Esophagus squamous epithelium (tissue), 5 donors: ENCODE measurements at places on chromosomes 6 and 20.

DNA sequence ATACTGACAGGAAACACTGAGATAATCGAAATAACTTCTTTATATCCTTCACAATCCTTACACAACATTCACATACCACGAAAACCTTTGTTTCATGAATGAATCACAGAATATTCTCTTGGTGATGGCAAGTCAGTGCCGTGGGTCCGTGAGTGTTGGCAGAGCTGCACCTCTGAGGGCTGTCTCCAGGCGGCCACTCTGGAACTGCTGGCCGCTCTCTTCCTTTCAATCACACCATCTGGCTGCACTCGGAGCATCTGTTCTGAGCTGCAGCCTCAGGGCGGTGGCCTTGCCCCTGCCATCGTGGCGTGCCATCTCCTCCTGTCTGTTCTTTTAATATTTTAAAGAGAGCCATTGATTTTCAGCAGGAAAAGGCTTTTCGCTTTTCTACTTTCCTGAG lies 129.4 kb upstream of the AFDN start:
- no peak for DNase-seq

DNA sequence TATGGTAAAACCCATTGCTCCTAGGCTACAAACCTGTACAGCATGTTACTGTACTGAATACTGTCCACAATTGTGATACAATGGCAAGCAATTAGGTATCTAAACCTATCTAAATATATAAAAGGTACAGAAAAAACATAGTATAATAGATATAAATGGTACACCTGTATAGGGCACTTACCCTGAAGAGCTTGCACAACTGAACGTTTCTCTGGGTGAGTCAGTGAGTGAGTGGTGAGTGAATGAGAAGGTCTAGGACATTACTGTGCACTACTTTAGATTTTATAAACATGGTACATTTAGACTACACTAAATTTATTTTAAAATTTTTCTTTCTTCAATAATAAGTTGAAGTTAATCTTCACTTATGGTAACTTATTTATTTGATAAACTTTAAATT lies 119.9 kb upstream of the CEP85L start:
- DNase-seq = no peak

GRCh38 chr6:111628142-111628850 lies 22.6 kb upstream of the TRAF3IP2 start:
- no peak for DNase-seq

DNA sequence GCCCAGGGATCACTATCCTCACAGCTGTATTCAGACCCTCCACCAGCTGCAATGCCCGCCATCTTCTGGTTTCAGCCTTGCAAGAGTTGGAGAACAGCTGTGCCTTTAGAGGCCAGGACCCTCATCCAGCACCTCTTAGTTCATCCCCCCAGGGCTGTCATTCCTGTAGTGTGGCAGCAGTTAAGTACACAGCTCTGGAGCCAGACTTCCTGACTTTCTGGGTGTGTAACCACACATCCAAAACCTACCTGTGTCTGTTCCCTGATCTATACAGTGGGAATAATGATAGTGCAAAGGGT lies 452 bp upstream of the TREM2 start:
- DNase-seq = no peak

DNA sequence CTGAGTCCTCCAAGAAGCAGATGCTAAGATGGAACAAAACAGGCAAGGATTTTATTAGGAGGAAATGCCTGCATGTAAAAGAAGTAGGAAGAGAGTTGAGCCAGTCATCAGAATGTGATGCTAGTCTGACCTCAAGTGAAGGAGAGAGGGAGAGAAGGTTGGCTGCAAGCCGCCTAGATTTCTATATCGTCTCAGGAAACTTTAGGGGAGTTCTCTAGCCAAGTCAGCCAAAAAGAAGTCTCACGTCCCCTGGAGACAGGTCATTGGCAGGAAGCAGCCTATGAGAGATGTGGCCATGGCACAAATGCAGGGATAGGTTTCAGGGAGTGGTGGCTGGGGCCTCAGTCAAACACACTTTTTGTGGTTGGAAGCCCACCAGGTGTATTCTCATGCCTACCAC lies 378.0 kb downstream of the CD109 start:
- no peak for DNase-seq

DNA sequence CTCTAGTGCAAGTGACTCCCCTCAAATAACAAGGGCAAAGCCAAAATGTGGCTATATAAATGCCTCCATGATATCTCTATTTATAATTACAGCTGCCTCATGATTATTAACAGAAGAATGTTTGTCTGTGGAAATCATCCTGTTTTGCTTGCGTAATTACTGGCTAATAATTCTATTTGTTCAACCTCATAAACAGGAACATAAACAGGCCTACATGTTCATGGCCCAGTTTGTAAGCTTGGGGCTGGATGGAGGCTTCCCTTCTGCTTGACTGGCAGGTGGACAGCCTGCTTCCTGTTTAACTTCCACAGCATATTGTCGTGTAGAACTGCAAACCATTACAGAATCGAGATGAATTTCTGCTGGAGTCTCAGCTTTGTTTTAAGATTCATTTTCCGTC lies 766.0 kb upstream of the MAP3K7 start:
- DNase-seq = no peak

DNA sequence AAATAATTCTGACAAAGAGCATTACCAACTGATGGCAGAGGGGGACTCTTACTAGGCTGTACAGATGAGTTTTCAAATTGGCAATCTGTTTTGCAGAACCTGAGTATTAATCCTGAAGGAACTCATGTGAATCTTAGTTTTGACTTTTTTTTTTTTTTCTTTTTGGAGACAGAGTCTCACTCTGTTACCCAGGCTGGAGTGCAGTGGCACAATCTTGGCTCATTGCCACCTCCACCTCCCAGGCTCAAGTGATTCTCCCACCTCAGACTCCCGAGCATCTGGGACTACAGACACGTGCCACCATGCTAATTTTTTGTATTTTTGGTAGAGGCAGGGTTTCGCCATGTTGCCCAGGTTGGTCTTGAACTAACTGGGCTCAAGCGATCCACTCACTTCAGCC lies 49.3 kb downstream of the KCTD20 start:
- no peak for DNase-seq

DNA sequence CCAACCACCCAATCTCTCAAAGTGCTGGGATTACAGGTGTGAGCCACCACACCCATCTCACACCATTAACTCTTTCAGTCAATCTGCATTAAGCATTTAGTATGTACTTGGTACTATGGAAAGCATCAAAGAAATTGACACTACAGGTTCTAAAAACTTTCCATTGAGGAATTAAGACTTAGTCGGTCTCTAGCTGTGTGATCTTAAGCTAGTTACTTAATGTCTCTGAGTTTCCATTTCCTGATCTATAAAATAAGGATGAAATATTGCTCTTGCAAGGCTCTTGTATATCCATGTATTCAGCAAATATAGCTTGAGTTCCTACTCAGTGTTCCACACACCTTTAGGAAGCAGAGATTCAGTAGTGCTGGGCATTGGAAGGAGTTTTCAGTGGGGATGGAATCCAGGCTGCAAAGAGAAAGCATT lies 48.9 kb upstream of the NCOA3 start:
- DNase-seq = no peak

DNA sequence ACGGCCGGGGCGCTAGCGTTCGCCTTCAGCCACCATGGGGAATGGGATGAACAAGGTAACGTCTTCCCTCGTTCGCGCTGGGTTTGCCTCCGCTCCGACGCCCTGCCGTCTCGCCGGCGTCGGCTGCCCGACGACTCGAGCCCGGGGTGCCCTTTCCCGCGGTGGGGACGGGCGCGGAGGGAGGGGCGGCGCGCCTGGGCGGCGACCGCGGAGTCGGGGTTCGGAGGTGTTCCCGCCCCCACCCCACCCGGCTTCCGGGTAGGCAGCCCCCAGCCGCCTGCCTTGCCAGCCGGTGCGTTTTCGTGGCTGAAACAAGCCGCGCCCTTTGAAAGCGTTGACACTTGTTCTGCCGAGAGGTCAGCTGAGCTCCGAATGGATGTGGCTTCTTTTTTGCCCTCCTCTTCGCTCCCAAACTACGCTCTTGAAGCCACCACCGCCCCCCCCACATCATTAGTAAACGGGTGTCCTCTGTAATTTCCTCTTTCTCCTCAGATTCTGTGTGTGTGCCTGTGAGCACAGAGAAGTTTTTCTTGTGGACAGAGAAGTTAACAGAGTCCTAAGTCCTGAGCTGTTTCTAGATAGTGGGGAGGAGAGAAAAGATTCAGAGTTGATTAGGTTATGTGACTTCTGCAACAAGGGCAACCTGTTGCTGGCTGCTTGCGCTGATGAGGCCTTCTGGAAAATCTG lies 362 bp downstream of the DUSP22 start:
- no peak for DNase-seq

- no peak for DNase-seq
Measured at GRCh38 chr20:61754976-61755778, 310.5 kb downstream of the TAF4 start.

DNA sequence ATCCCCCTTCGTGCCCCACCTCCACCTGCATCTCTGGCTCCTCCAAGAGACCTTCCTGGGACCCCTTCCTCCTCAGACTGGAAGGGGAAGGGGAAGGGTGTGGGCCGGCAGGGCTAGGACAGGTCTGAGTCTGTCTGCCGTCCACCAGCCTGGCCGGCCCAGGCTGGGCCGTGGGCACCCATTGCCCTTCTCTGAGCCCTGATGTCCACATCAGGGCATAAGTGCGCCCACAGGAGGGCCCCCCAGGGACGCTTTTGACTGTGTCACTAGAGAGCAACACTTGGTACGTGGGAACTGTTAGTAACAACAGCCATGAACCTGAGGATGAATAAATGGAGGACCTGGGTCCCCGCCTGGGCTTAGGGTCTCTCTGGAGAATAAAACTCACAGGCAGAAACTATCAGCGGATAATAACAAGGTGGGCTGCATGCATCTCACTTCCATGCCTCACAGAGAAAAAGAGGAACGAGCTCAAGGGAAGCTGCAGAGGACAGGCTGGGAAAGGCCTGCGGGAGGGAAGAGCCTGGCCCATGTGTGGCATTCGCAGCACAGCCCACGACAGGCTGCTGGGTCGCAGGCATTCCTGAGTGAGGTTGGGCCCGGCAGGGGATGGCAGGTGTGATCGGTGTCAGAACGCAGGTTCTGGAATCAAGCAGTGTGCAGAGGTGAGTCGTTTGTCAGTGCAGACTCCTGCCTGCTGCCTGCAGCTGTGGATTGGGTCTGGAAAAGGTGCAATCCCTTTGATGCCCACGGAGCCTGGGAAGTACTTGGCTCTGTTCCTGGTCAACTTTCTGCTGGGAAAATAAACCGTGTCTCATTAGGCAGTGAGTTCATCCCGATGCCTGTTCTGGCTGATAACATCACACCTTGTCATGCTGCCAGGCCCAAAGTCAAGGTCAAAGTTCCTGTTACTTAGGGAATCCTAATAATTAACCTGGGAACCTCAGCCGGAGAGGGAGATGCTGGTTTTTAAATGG lies 60.9 kb downstream of the BCAS4 start:
- DNase-seq = no peak

- no peak for DNase-seq
Measured at GRCh38 chr20:25503936-25504335, 81.4 kb downstream of the NINL start.

- DNase-seq = no peak
Measured at GRCh38 chr6:70221715-70222438, 81.0 kb downstream of the COL9A1 start.

DNA sequence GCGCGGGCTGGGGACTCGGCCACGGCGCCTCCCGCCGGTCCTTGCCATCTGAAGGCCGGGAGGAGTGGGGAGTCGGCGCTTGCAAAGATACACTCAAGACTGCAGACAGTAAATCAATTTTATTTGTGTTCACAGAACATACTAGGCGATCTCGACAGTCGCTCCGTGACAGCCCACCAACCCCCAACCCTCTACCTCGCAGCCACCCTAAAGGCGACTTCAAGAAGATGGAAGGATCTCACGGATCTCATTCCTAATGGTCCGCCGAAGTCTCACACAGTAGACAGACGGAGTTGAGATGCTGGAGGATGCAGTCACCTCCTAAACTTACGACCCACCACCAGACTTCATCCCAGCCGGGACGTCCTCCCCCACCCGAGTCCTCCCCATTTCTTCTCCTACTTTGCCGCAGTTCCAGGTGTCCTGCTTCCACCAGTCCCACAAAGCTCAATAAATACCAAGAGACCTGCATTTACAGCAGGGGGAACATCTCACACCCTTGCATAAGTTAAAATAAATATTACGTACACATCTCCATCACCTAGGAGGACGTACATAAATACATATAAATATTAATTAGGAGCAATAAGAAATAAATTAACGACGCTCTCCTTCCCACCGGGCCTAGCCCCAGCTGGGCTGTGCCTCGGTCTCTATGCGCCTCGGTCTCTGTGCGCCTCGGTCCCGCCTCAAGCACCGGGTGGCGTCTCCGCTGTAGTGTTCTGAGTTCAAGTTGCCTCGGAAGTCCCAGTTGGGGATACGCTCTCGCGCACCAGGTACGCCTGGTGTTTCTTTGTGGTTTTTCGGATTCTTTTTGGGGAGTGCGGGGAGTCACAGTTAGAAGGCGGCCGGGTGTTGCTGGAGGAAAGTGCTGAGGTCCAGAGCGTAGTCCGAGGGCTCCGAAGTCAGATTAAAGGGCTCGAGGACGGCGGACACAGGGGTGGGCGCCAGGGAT lies 889 bp upstream of the FLOT1 start:
- no peak for DNase-seq

GRCh38 chr6:5174756-5175549 lies 85.8 kb downstream of the LYRM4 start:
- DNase-seq = no peak

DNA sequence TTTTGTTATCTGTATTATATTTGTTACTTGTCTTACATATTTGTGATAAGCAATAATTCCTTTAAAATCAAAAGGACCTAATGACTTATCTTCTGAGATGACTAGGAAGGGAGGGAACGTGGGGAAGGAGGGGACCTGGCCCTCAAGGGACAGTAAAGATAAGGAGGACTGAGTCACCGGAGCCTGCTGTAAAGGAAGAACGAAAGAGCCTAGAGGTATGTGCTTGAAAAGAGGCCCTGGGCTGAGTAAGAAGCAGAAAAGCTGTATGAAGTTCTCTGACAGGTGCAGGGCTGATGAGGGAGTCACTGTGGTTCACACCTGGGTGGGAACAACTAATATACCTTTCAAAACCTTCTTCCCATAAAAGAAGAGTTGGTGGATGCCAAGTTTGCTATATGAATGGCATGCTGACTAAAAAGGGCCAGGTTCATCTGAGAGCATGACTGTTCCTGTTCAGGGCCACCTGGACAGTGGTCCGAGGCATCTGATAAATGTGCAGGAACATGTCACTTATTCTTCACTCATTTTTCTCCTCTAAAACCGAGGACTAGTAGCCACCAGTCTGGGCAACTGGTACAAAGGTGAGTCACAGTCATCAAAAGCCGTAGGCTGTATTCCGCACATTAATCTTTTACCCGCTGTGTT lies 111.3 kb downstream of the TNFAIP3 start:
- DNase-seq = no peak

DNA sequence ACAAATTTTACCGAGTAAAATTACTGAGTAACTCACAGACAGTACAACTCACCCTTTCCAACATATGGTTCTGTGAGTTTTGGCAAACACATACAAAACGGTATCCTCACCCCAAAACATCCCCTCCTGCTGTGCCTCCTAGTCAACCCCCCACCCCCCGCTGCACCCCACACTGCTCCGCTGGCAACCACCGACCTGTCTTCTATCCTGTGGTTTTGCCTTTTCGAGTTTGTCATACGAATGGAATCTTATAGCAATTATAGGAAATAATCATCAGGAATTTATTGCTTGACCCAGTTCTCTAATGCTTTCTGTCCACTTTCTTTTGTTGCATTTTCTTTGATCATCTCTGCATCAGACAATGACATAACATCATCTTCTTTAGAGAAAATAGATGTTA lies 312.3 kb downstream of the KIF16B start:
- DNase-seq = no peak

- no peak for DNase-seq
Measured at GRCh38 chr20:20435453-20435852, 67.5 kb downstream of the INSM1 start.
